Stimulated activated CD8-positive, alpha-beta memory T cell treated with anti-CD3 and anti-CD28 coated beads, Interleukin-2, amount 100 ng/mL, for 1 hour (primary cell): ENCODE measurements at places on chromosomes 5 and 9.

GRCh38 chr5:59837071-59837470 lies 56.5 kb downstream of the PDE4D start:
- no peak for DNase-seq

GRCh38 chr9:117677572-117677971 lies 26.6 kb upstream of the TLR4 start:
- no peak for DNase-seq

GRCh38 chr9:134335486-134336220 lies 9.4 kb downstream of the RXRA start:
- DNase-seq: no peak

GRCh38 chr9:2726650-2727340 lies 9.5 kb downstream of the KCNV2 start:
- DNase-seq: no peak

- no peak for DNase-seq
These were observed 1359.4 kb downstream of the EFNA5 start for GRCh38 chr5:106311230-106311915.

GRCh38 chr9:95107001-95107749 lies 210.3 kb downstream of the FANCC start:
- DNase-seq: no peak

DNA sequence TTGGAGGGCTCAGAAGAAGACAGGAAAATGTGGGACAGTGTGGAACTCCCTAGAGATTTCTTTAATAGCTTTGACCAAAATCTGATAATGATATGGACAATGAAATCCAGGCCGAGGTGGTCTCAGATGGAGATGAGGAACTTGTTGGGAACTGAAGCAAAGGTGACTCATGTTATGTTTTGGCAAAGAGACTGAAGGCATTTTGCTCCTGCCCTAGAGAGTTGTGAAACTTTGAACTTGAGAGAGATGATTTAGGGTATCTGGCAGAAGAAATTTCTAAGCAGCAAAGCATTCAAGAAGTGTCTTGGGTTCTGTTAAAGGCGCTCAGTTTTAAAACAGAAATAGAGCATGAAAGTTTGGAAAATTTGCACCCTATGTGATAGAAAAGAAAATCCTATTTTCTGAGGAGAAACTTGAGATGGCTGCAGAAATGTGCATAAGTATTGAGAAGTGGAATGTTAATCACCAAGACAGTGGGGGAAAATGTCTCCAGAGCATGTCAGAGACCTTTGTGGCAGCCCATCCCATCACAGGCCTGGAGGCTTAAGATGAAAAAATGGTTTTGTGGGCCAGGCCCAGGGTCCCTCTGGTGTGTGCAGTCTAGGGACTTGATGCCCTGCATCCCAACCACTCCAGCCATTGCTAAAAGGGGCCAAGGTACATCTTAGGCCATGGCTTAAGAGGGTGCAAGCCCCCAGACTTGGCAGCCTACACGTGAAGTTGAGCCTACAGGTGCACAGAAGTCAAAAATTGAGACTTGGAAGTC lies 463.7 kb upstream of the TLE4 start:
- no peak for DNase-seq

GRCh38 chr5:62450259-62450658 lies 37.7 kb downstream of the IPO11 start:
- DNase-seq: no peak

GRCh38 chr5:88778736-88779135 lies 104.2 kb downstream of the MEF2C start:
- DNase-seq: no peak

DNA sequence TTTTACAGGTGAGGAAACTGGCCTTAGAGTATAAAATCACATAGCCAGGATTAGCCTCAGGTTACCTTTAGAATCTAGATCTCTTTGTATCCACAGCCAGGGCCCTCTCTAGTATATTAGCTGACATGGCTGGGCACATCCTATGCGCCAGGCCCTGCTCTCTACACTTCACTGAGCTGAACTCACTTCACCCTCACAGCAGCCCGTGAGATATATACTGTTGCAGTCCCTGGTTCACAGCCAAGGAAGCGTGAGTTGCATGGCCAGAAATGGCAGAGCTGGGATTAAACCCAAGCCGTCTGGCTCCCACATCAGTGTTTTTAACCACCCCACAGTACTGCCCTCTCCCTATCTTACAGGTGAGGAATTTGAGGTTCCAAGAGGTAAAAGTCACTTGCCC lies 58.4 kb downstream of the DAB2IP start:
- no peak for DNase-seq

DNA sequence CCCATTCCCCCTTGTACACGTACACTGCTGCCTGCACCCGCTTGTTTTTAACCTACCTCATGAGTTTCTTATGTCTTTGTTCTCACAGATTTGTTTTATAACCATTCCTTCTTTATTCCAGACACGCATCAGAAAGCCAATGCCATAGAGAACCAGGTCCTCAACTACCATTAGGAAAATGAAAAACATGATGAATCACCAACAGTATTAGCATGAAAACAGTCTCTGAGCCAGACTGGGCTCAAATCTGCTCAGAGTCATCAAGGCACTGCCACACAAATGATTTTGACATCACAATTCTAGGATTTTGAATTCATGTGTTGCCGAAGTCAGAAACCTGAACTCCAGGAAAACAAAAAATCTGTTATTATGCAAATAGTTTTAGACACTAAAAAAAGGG lies 394.1 kb upstream of the GRIA1 start:
- no peak for DNase-seq
